Type B pancreatic cell (in vitro differentiated cells): ENCODE measurements at places on chromosomes 12 and 14. TPM values are rescaled to one million over a fixed set of nuclear protein-coding genes. Genes with fewer than 3 reads are reported as not detected.
A peak's percentile ranks its signal among the peaks of the same experiment; 100 is the strongest.

DNA sequence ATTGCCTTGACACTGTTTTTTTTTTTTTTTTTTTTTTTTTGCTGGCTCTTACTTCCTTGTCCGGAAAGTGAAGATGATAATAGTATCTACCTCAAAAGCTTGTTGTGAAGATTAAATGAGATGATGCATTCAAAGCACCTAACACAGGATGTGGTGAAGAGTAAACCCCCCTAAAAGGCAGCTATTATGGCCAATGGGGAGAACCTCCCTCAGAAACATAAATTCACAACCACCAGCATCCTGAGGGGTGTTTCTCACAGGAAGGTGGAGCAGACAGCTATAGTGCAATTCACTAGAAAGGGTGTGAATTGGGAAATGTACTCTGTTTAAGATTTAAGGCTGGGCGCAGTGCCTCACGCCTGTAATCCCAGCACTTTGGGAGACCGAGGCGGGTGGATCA lies 85.4 kb upstream of the CRY1 start:
- no peak for DNase-seq

GRCh38 chr14:104882991-104883660 lies 18.1 kb downstream of the CEP170B start:
- no peak for DNase-seq

- DNase-seq = no peak
Observed at GRCh38 chr14:78697341-78697740, 527.2 kb downstream of the NRXN3 start.

- DNase-seq = no peak
Observed at GRCh38 chr12:120851944-120852343, 52.2 kb downstream of the SPPL3 start.

DNA sequence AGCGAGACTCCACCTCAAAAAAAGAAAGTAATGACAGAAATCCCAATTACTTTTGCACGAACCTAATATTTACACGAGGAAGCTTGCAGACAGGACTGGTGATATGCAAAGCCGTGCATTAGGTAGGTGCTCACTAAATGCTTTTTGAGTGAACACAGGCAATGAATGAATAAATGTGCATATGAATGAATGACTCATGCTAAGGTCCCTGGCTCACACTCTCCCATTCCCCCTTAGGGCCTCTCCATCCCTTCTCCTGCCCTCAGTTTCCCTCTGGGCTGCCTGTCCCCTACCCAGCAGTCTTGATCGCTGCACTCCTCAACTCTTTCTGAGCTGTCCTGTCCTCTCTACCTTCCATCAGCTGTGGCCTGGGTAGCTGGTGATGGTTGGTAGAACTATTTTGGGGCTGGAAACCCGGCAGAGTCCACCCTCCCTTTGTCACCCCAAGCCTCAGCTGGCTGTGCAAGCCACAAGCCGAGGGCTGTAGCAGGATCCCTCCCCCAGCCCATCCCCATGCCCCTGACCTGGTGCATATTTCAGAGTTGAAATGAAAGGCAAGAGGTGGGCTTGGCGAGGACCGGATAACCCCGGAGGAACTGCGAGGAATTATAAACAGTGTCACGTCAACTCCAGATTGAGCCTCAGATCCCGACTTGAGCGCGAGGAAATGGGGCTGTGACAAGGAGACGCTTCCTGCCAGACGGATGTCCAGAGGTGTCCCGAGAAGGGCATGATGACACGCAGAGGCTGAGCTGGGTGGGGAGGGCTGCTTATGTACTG lies 191.7 kb upstream of the GSC start:
- DNase-seq = peak; percentile 45

CCDC88C gene
- total RNA-seq = 24.4 and 39.3 TPM in 2 replicates
